CD4-positive, alpha-beta T cell treated with Interleukin-21 for 1 hour (primary cell): ENCODE measurements at places on chromosomes 1 and 21.
A peak's percentile ranks its signal among the peaks of the same experiment; 100 is the strongest.

DNA sequence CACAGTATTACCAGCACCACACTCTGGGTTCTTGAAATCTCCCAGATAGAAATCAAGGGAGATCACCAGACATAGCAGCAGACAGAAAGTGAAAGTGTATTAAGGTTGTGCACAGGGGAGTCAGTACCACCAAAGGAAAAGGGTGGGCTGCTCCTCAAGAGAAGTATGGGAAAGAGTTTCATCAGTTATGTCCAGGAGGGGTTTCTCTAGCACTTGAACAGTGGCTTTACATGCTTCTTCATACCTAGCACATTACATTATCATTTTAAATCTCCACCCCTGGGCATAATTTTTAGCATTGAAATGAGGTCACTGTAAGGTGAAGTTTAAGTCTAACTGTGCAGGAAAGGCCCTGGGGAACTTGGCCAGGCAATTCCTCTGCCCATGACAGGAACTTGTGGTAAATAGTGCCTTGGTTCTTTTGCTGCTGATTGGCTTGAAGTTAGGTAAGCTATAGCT is 601.0 kb downstream of the NUF2 start:
- no peak for DNase-seq

DNA sequence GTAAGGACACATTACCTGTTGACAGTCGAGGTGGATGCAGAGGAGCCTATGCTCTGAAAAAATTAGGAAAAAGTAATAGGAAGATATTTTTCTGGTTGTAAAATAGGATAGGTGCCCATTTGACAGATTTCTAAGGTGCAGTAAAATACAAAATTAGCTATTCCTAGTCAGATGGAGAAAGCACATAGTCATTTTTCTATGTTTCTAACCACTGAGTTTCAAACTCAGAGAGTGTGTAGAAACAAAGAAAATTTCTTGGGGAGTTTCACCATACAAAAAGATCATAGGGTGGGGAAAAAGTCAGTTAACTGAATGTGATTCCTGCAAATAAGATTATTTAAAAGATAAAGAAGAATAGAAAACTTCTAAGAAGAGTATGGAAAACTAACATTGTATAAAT is 666.9 kb downstream of the KCNT2 start:
- no peak for DNase-seq

DNA sequence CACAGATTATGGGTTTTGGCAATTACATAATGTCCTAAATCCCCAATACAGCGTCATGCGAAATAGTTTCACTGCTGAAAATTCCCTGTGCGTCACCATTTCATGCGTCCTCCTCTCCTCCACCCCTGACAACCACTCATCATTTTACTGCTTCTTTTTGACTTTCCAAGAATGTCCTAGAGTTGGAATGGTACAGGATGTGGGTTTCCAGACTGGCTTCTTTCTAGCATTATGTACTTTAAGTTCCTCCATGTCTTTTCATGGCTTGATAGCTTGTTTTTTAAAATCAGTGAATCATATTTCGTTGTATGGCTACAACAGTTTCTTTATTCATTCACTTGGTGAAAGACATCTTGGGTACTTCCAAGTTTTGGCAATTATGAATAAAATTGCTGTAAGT is 7.4 kb downstream of the NBPF3 start:
- DNase-seq, result no peak

DNA sequence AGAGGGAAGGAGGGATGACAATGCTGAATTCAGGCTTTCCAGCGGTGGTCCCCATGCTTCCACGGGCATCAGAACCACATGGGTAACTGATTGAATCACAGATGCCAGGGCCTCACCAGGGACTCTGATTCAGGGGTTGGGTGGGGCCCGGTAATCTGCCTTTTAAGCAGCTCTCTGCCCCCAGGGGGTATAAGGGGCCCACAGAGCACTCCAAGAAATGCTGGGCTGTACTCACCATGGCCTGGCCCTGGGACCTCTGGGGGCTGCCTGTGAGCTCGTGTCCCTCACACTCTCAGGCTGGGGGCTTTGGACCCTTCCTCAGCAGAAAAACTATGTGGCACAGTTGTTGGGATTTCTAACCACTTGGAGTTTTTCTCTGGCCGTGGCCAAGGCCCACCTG is 70.6 kb downstream of the ARHGEF10L start:
- no peak for DNase-seq

- DNase-seq, result no peak
These were observed 40.7 kb downstream of the MAN1C1 start for GRCh38 chr1:25657121-25657882.

GRCh38 chr1:89692601-89693521 is 59.9 kb downstream of the LRRC8C start:
- DNase-seq, result no peak

- no peak for DNase-seq
These were observed 50.6 kb upstream of the LYPLAL1 start for GRCh38 chr1:219123036-219123435.

DNA sequence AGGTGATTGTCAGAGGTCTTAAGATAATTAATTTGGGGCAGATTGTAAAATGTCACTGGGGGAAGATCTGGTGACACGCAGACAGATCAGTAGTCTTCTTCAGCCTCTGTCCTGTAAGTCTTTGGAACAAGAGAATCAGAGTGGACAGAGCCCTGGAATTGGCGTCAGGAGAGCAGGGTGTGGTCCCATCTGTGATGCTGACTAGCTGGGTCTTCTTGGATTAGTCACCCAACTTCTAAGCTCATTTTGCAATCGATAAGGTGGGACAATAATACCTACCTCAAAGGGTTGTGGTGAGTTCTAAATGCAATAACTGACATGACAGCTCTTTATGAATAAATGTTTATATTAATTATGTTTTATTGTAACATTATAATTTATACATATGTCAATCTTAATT is 4.8 kb downstream of the FASLG start:
- DNase-seq, result no peak

- no peak for DNase-seq
These were observed 927.5 kb downstream of the ADGRL2 start for GRCh38 chr1:82728206-82728605.

DNA sequence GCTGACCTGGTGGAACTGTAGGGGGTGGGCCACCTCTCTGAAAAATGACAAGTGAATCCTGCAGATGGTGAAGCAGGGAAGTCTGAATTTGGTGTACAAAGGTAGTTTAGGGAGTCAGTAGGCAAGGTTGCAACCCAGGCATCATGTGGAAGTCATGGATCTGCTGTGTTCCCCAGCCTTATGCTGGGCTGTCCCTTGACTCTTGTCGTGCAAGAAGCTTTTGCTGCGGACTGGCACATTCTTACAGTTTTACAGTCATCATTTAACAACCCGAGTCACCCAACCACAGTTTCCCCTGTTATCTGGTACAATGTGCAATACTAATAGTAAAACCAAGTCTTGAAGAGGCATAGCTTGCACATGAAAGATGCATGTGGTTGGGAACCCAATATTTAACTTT is 13.2 kb downstream of the RHOU start:
- peak; percentile 26 for DNase-seq

DNA sequence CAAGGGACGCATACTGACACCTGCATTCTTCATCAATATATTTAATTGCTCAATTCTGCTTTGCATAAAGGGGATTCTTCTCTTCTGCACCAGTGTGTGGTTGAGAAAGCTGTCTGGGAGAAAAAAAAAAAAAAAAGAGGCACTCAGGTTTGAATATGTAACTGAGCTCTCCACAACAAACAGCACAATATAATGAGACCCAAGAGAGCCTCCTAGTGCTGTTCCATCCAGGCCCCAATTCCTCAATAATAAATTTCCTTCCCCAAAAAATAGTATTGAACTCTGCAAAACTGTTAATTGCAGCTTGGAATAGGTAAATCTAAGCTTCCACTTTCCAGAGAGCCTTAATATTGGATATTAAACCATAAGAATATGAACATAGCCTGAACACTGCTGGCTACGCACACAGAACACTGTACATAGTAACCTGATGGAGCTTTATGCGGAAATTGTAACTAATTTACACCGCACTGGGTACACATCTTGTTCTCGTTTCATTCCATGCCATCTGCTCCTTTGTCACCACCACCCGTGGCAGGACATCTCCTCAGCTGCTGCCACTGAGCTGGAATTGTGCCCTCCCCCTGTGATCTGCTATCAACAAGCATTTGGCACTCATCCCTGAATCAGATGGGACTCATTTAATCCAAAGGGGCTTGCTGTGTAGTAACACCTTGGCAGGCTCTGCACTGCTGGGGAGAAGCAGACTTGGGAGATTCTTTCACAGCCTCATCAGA is 272.0 kb downstream of the HHIPL2 start:
- no peak for DNase-seq

- no peak for DNase-seq
These were observed 66.5 kb upstream of the GADD45A start for GRCh38 chr1:67618285-67619018.

DNA sequence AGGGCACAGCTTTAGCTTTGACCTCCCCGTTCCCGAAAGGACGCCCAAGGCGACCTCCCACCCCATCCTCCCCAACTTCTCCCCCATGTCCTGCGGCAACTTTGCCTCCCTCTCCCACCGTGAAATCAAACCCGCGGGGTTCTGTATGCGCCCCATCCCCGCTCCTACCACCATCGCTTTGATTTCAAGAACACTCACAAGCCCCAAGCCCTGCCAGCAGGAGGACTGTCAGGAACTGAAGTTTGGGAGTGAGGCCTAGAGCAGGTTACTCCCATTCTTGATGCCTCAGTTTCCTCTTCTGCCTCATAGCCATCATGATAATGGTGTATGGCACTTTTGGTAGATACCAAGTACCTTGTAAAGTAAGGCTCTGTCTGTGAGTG is 2.3 kb downstream of the PTPRU start:
- no peak for DNase-seq

- no peak for DNase-seq
These were observed 142.5 kb downstream of the TIAM1 start for GRCh38 chr21:31201548-31201947.

- DNase-seq, result no peak
These were observed 112.5 kb downstream of the DNM3 start for GRCh38 chr1:171953835-171954234.

DNA sequence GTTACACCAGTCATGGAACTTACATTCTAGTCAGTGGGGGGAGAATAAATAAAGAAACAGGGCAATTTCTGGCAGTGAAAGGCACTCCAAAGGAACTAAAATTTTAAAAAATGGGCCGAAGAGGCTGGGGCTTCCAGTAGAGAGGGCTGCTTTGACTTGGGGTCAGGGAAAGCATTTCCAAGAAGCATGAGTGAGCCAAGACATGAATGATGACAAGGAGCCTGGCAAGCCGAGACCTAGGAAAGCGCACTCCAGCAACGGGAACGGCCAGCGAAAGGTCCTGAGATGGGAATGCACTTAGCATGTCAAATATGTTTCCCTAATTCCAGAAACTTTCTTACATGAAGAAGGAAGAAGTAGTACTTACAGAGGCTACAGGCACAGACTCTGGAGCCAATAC is 95.4 kb upstream of the NGF start:
- DNase-seq, result no peak

DNA sequence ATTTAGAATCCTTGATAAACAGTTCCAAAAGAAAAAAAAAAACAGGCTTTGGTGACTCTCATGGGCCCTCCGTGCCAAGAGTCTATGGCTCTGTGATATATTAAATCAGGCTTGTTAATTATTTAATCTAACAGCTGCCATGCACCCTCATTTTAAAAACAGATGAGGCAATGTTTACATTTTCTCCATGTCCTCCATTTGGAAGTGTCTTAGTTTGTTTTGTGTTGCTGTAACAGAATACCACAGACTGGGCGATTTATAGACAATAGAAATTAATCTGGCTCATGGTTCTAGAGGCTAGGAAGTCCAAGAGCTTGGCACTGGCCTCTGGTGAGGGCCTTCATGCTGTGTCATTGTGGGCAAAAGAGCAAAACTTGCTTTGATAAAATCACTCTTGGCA is 58.0 kb downstream of the B3GALT5 start:
- DNase-seq, result no peak

GRCh38 chr1:101290922-101291561 is 54.2 kb downstream of the S1PR1 start:
- no peak for DNase-seq

DNA sequence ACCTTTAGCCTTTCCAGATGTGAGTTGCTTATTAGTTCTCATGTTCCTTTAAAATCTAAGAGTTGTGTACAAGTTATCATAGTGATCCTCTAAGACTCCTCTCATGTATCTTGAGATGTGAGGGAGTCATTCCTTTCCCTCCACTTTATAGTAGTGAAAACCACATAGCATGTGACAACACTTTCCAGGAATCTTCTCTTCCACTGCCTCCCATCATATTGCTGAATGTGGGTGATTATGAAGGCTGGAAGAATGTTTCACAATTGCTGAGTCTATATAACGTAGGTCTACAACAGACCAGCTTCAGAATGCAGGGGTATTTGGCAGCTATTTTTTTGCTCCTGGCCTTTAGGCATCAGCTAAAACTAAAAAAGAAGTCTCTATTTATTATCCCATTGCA is 44.7 kb upstream of the LRRC7 start:
- no peak for DNase-seq

DNA sequence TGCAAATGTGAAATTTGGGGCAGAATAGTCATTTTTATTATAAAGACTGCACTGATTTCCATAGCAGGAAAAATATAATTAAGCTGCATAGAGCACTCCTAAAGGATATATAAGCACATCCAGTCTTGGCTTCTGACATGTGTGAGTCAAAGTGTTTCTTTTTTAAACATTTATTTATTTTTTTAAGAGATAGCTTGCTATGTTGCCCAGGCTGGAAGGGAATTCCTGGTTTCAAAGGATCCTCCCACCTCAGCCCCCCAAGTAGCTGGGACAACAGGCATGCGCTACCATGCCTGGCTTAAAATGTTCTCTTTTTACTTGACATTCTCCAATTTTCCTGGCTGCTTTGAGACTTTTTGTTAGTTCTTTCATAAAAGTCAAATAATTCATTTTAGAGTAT is 126.1 kb downstream of the HMCN1 start:
- DNase-seq, result no peak

GRCh38 chr1:156491151-156491949 is 9.2 kb downstream of the MEF2D start:
- no peak for DNase-seq

DNA sequence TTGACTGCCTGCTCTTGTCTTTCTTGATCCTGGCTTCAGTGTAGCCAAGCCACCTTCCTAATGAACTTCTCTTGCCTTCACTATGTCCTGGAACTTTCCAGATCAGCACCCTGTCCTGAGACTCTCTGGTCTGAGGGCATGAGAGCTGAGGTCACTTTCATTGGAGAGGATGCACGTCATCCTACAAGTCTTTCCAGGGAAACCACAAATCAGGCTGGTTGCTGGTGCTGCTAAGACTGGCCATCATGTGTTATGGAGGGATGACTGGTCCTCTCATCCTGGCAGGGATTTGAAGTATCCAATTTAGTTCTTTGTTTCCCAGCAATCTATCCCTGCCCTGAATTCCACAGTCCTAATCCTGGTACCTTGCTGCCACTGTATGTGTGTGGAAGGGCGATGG is 228.6 kb downstream of the GPATCH2 start:
- DNase-seq, result no peak

DNA sequence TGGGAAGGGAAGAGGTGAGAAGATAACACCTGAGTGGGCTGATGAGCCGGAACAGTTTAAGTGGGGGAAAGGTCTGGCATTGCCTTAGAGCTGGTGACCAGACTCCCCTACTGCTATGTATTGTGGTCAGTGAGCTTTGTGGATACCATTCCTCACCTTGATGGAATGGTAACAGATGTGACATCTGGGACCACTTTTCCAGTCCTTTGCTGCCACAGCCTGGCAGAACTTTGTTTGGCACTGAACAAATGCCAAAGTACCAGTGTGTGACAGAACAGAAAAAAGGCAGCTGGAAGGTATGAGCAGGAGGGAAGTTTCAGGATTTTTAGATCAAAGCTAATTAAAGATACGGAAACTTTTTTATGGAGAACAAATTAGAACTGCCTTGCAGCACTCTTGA is 6.2 kb downstream of the MED8 start:
- no peak for DNase-seq
